RKO (cell line): ENCODE measurements at places on chromosomes 5 and 9.

GRCh38 chr9:89488131-89488530 lies 9.8 kb downstream of the SEMA4D start:
- DNase-seq, result no peak

GRCh38 chr9:132842124-132843044 lies 35.7 kb downstream of the AK8 start:
- no peak for DNase-seq

DNA sequence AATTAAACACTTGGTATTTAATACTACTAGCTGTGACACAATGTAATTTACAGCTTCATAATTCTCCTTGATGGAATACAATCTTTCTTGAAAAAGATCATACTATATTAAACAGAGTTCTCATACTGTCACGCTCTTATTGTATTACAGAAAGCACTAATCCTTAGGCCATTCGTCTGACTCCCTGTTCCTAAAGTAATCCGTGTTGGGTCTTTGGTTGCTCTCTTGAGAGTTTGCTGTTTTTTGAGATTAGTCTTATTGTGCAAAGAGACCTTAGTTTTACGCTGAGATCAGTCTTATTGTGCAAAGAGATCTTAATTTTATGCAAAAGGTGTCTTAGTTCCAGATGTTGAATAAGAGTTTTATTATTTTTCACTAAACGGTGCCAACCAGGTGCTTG lies 190.6 kb downstream of the ISL1 start:
- DNase-seq, result no peak

- DNase-seq, result no peak
Measured at GRCh38 chr5:35302544-35302943, 72.3 kb upstream of the PRLR start.

DNA sequence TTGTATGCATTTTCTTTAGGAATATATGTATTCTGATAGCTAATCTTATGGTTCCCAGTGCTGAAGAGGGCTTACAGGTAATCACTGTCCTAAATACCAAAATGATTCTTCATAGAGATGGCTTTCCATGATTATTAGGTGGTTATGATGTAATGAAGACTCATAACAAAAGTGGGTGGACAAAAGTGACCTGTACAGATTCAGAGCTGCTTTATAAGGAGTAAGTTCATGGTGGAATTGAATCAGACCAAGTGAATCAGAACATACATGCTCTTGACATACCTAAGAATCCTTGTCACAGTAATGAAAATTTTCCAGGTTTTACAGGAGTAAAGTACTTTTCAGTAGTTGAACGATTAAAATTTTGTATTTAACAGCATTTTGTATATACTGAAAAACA lies 105.6 kb downstream of the NIPBL start:
- DNase-seq, result peak; percentile 77

DNA sequence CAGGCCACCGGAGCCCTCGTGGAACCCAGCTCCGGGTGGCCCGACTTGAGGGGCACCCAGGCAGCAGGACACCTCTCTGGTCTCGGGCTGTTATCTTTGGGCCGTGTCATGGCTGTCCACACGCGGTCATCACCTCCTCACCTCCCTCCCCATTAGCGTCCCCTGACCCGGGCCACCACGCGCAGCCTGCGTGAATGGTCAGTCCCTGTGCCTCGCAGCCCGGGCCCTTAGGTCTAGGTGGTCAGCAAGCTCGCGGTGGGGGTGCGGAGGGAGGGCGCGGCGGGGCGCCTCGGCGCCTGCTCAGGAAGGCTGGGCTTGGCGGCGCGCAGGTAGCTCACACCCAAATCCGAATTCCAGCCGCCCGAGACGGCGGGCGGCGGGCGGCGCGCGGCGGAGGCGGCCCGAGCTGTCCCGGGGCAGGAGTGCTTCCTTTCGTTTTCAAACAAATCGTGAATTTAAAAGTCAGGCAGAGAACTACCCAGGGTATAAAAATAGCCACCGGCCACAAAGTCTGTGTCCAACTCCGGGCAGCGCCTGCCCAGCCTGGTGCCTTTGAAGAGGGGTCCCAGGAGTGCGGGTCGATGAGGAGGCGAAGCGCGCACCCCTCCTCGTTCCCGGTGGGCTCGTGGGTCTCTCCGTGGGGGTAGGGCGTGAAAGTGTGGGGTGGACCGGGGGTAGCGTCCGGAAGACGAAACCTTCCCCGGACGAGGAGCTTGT lies 1.0 kb upstream of the RXRA start:
- peak; percentile 57 for DNase-seq

DNA sequence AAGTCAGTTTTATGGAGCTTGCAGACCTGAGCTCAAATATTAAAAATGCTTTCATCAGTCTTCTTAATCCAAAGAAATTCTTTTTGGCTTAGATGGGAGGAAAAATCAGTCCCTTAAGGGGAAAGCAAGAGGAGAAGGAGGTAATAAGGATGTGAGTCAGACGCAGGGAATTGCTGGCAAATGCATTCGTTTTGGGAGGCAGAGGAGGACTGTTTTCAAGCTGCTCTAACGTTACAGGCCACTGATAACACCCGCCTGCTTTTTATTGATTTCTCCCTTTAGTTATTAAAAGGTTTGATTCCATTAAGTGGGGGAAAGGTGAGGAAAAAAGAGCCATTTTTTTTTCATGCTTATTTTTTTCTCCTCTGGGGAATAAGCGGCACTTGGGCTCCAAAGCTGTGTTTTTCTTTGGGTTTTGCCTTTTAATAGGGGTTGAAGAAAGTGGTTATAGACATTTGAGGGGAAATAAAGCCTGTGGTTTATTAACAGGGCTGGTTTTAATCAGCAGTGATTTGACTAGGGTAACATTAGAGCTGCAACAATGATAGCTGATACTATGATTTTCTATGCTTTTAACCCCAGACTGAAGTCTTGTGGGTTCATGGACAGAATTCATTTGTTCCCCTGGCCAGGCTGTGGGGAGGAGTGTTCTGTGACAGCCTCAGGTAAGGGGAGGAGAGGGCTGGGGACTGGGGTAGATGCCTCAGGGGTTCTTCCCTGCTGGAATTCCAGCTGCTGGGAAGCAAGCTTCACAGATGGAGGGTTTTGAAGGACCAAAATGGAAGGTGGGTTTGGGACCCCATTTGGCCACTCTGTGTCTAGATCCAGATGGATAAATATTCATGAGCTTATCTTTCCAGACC lies 225.2 kb downstream of the GAS1 start:
- DNase-seq, result peak; percentile 37

DNA sequence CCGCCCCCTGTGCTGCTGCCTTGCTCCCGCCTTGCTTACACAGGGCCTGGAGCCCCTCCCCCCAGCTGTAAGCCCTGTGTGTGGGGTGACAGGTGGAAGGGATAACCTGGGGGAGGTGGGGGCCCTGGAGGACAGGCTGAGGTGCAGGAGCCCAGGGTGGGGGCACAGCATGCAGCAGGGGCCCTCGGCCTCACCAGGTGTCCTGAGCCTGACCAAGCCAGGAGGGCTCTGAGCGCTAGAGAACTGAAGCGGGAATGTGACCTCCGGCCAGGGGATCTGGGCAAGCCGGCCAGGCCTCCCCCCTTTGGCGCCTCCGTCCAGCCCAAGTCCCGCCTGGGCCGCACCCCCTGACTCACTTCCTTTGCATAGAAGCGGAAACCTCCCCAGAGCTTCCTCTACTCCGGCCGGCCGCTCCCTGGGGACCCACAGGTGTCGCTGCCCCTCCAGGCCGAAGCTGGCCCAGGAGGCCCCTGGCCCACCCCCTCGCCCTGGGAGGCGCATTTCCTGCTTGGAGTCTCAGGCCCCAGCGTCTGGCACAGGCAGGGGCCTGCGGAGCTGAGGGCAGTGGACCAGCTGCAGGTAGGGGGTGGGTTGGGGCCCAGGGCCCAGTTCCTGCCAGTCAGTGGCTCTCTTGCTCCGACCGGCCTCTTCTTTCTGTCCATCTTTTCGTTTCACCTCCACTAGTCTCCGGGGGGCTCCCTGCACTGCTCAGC lies at the start of gene TOR4A:
Gene TOR4A, plus strand, starts transcription at position 398 of the 713 bp plus-strand sequence. CDS start 964 bp downstream, outside the sequence.
- peak; percentile 99 for DNase-seq

- no peak for DNase-seq
Measured at GRCh38 chr5:83069096-83069799, 7.9 kb downstream of the TMEM167A start.

GRCh38 chr9:136273244-136273865 lies 27.7 kb upstream of the QSOX2 start:
- no peak for DNase-seq

DNA sequence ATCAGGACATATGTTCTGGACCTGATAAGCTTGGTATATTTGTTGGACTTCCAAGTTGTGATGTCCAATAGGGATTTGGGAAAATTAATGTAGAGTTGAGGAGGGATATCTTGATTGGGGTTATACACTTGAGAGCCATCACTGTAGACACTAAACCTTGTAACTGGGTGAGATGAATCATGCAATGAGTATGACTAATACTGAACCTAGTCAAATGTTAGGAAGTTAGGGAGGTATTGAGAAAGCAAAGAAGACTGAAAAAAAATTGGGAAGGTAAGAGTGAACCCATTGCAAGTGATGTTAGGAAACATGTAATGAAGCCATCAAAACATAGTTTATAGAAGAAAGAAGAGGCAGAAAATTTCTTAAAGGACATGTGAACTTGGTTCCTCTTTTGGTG lies 668.4 kb upstream of the CDH9 start:
- DNase-seq, result peak; percentile 56
